ENCODE measurements at places on chromosomes 4 and X. TPM values are rescaled to one million over a fixed set of nuclear protein-coding genes. Genes with fewer than 3 reads are reported as not detected.
A peak's percentile ranks its signal among the peaks of the same experiment; 100 is the strongest.

GRCh38 chr4:80144676-80145470 lies 52.4 kb upstream of the PRDM8 start:
- DNase-seq: no peak

GRCh38 chr4:76377911-76378310 lies 43.0 kb downstream of the CCDC158 start:
- no peak for DNase-seq

DNA sequence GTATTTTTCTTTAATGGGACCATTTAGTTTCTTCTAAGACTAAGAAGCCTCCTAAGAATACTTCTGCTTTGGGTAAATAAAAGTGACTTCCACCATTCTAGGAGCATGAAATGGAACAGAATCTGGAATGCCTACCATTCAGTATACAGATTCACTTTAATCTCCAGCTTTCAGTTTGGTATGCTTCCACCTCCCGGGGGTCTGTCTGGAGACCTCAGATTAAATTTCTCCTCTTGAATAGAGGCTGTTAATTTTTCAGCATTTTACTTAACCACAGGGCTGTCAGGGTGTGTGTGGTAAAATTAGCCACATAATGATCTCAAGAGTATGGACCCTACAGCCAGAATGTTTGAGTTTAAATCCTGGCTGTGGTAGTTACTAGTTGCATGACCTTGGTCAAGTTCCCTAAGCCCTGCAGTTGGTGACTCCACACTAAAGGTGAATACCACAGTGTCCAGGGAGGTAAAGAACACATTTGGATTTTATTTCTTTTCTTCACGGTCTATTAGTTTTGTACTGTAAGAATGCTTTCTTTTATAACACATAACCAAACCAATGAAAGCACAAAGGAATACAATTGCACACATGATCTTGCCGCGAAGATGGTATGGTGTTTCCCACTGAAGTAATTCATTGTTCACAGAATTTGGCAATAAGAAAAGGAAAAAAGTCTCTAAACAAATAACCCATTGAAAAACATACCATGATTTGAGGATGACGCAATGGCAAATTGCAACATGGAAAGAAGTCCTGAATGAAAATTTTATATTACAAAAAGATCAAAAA lies 37.3 kb upstream of the TRIM2 start:
- DNase-seq: no peak

GRCh38 chr4:76199664-76200211 lies 13.9 kb downstream of the SCARB2 start:
- DNase-seq: no peak

GRCh38 chr4:39032218-39033085 lies at the start of gene TMEM156:
TMEM156 (minus strand) TSS chr4:39032409; CDS start chr4:39032313, 96 bp downstream.
- DNase-seq: no peak

DNA sequence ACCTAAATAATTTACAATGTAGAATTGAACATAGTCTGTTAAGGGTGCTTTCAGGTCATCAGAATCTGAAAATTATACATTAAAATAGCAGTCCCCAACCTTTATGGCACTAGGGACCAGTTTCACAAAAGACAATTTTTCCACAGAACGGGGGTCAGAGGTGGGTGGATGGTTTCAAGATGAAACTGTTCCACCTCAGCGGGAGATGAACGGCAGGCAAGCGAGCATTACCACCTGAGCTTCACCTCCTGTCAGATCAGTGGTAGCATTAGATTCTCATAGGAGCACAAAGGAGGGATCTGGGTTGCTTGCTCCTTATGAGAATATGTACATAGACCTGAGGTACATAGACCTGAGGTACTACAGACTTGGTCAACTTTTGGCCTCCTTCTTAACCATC lies 29.0 kb downstream of the LRBA start:
- DNase-seq: no peak

- no peak for DNase-seq
These were observed 33.9 kb upstream of the BMP2K start for GRCh38 chr4:78742300-78742699.

- no peak for DNase-seq
These were observed 54.9 kb downstream of the MND1 start for GRCh38 chr4:153399358-153399757.

DNA sequence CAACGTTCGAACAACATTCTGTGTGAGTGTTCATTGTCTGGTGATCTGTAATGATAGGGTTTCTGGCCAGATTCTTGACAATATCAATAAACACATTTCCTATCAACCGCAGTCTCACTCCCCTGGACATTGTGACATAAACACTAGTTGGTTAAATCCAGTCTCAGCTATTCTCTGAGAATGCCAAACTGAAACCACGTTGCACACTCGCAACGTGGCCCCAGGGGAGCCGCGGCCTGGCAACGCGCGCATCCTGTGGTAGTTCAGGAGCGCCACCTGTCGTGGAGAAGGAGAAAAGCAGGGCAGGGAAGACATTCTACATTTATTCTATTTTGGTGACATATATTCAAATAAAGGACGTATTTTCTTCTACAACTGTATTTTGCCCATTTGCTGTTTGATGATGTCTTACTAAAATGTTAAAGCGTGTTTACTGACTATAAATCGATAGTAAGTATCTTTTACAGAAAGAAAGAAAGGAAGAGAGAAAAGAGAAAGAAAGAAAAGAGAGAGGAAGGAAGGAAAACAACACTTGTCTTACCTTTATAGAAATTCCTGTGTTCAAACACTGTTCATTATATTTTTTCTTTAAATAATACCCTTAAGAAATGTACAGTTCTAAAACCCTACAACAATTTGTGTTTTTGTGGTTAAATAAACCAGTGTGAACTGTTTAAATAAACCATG lies 738.3 kb upstream of the FRG1 start:
- DNase-seq: peak; percentile 1

GRCh38 chr4:107519053-107519452 lies 201.0 kb downstream of the PAPSS1 start:
- DNase-seq: no peak

- DNase-seq: no peak
These were observed 12.1 kb downstream of the LAMP2 start for GRCh38 chrX:120456973-120457372.

DNA sequence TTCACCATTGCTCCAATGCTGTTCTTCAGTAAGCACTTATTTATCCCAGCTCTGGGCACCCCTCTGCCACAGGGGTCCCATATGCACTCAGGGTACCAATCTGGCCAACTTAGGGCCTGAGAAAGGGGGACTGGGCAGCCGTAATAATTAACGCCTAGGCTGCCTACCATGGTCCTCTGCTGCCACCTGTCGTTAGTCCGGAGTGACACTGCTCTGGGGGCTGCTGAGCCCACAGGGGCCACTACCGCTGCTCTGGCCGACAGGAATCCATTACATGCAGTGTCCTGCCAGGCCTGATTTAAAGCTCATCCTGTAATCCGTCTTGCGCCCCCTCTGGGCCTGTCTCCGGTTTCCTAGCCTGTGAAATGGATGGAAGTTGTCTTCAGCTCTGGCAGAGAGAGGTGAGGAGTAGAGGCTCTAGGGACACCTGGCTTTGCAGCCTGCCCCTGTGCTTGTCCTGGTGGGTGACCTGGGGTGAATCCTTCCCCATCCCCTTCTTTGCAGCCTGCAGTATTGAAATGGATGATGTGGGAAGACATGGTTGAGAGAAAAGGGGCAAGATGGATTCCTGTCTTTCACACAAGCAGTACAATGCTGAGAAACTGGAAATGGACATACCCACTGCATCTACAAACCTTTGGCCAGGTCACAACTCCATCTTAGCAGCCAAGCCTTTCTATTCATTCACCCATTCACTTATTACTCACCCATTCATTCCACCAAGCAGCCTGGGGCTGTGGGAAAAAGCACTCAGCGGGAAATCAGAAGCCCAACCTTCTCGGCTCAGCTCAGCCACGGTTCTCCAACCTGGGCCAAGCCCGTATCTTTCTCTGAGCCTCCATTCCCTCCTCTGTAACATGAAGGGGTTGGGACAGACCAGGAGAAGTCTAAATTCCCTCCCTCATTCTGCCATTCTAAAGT lies 116.3 kb upstream of the NALF2 start:
- DNase-seq: no peak

DNA sequence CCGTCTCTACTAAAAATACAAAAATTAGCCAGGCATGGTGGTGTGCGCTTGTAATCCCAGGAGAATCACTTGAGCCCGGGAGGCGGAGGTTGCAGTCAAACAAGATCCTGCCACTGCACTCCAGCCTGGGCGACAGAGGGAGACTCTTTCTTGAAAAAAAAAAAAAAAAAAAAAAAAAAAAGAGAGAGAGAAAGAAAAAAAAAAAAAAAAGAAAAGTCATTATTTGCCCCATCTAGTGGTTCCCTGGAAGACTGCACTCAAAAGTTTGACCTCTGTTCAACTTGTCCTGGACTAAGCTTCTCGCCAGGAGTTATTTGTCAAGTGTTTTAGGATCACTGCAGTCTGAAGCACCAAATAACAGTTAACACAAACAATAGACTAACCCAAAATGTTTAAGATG lies 45.3 kb upstream of the KCTD8 start:
- no peak for DNase-seq

DNA sequence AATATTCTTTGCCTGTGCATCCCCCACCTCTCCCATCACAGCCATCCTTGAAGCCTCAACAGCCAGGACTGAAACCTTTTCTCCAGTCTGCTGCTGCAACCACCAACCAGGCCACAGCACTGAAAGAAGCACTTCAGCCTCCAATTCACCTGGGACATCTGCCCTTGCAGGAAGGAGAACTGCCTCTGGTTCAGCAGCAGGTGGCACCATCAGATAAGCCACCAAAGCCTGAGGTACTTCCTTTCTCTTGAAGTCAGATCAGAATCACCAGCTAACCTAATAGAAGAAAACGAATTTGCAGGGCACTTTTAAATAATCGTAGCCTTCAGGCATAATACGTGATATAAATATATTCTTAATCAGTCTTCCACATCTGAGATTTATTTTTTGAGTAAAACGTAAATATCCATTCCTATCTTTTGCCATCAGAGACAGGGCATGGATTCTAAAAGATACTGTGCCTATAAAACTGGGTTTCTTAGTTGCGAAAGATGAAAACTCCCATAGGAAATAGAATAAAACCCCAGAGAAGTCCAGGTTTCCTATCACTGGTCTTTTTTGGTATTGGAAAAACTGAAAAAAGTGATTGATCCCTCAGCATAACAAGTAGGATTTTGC lies 9.5 kb downstream of the AMBN start:
- DNase-seq: no peak

DNA sequence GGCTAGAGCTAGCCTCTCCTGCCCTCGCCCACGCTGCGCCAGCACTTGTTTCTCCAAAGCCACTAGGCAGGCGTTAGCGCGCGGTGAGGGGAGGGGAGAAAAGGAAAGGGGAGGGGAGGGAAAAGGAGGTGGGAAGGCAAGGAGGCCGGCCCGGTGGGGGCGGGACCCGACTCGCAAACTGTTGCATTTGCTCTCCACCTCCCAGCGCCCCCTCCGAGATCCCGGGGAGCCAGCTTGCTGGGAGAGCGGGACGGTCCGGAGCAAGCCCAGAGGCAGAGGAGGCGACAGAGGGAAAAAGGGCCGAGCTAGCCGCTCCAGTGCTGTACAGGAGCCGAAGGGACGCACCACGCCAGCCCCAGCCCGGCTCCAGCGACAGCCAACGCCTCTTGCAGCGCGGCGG lies at the start of gene AR:
Gene AR, plus strand, starts transcription at position 204 of the 400 bp plus-strand sequence. CDS start 1,126 bp downstream, outside the sequence.
- no peak for DNase-seq

Gene BANK1
- 0.27 TPM for total RNA-seq

Gene DRD5
- not detected for total RNA-seq

Gene SSX7
- total RNA-seq: not detected

All from esophagus squamous epithelium (tissue), 5 donors.